Activated gamma-delta T cell treated with Interleukin-2 at 50 U/mL for 16 hours (primary cell): ENCODE measurements at places on chromosomes 2 and 18.

DNA sequence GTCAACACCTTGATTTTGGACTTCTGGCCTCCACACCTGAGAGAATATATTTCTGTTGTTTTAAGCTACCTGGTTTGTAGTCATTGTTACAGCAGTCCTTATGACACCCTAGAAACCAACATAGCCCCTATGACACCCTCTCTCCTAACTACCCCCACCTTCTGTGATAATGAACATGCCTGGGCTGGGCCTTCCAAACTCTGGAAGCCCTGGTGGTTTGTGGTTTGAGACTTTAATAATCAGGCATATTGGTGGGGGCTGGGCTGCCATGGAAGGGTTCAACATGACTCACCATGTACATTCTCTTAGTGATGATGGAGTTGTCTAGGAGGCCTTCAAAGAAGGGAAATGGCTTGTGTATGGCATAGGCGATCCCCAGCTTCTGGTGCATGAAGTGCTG, 3.3 kb downstream of the SP110 start:
- DNase-seq: no peak

GRCh38 chr2:69216535-69217332, 170.3 kb downstream of the GFPT1 start:
- no peak for DNase-seq

DNA sequence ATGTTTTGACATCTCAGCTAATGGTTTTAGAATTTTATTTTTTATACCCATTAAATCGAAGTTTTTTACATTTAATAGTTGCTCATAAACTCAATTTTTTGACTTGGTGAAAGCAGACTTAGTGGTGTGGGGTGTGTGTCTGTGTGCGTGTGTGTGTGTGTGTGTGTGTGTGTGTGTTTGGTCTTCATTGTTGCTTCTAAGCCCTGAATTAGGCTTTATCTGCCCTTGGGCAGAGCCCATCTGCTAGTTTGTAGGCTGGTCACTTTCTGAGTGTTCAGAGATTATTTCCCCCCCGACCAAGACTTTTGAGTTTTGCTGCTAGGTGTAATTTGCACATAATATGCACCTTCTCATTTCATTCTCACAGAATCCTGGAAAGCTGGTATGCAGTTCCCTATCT, 14.3 kb downstream of the PAX3 start:
- no peak for DNase-seq

DNA sequence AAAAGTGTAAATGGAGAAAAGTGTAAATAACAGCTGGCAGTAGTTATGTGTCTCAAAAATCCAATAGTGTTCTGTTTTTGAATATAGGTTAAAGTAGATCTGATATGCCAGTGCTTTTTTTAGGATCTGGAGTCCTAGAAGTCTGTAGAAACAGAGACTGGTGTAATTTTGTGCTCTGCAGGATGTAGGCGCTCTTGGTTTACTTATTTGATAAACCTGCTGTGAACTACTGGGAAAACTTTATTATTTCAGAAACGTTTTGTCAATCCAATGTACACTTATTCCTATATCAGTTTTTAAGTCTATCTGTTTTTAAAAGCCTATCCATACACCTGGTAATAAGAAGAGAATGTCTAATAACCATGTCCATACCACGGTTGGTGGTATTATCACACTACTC, 530.8 kb upstream of the ZNF804A start:
- DNase-seq: no peak

GRCh38 chr2:230798769-230799399, 65.9 kb upstream of the ITM2C start:
- DNase-seq: peak; percentile 50

DNA sequence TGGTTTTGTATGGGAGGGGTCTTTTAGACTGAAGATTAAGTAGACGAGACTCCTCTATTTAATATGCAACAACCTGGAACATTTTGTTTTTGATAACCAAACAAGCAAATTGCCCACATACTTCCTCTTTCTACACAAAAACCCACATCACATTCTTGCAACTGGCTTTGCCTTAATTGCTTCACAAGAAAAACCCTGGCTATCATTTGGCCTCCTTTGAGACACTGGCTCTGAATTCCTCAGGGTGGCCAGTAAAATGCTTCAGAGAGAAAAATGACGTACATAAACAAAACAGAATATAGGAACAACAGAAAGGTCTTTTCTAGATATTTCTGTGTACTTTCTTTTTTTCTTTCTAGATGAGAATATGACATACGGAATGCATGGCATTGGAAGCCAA, 103.0 kb downstream of the TRIB2 start:
- no peak for DNase-seq

- no peak for DNase-seq
Observed at GRCh38 chr2:73266061-73266901, 18.0 kb downstream of the FBXO41 start.

DNA sequence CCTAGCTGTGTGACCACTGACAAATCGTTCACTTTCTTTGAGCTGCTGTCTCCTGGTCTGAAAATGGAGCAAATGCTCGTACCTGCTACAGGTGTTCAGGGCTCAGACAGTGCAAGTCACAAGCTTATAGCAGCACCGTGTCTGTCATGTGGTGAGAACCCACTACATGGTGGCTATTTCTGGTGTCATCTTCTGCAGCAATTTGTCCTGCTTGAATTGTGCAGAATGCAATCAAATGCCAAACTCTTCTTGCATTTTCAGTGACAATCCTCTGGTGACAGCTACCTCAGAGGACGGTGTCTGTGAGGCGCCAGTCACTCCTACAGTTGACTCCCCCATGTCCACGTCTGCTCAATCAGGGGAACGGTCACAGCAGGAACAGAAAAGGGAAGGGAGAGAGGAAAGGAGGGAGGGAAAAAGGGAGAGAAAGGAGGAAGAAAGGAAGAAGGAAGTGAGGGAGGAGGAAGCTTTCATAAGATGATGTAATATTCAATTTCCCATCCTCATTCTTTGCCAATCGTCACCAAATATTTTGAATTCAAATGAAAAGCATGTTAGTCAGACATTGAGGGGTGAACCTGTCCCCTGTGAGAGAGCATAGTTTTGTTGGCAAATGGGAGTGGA, 122.2 kb downstream of the BCL2 start:
- no peak for DNase-seq

DNA sequence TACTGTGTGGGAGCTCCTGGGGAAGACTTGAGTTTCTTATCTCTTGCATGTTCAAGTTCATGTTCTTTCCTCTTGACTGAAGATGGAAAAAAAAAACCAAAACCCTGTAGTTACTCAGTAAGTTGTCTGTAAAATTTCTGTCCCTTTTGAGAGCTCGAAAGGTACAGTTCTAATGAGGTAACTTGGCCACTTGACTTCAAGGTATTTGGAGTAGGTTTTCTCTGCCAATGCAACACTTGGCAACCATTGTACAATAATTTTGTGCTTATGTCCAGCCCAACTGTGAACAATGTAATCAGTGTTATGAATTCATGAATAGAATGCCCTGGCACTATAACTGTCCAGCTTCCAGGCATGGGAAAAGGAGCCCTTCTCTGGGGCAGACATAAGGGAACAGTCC, 111.0 kb downstream of the LIPG start:
- DNase-seq: no peak

DNA sequence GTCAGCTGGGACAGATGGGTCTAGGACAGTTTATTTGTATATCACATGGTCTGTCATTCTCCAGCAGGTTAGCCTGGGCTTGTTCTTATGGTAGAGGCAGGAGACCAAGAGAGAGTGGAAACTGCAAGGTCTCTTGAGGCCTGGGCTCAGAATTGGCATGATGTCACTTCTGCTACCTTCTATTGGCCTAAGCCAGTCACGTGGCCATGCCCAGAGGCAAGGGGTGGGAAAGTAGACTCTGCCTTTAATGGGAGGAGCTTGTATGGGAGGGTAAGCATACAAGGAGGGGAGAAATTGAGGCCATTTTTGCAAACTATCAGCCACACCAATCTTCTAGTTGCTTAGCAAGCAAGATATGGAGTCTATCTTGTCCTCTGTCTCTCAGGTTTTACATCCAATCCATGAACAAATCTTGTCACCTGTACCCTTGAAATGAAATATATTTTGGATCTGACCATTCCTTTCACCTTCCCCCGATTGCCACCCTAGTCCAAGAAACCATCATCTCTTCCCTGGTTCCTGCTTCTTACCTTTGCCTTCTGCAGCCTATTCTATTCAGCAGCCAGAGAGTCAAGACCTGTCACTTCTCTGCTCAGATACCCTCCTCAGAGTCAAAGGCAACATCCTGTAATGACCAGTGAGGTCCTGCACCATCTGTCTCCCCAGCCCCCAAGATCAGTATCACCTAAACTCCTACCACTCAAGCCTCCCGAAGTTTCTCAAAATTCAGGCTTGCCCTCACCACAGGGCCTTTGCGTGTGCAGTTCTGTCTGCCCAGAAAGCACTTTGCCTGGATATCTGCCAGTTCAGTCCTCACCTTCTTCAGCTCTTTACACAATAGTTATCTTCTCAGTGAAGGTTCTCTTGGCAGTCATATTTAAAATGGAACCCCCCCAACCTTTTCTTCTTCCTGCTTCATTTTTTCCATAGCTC, 240.0 kb downstream of the LOXHD1 start:
- no peak for DNase-seq

- DNase-seq: no peak
Observed at GRCh38 chr2:136219963-136220362, 102.0 kb upstream of the CXCR4 start.

GRCh38 chr2:238475566-238475965, 48.8 kb downstream of the ASB1 start:
- DNase-seq: no peak

- no peak for DNase-seq
Observed at GRCh38 chr2:81876624-81877023, 1572.1 kb upstream of the LRRTM1 start.

GRCh38 chr2:239315308-239315707, 85.5 kb downstream of the HDAC4 start:
- no peak for DNase-seq

GRCh38 chr2:147182260-147182659, 662.6 kb upstream of the ACVR2A start:
- DNase-seq: no peak

GRCh38 chr2:45888641-45889040, 237.2 kb downstream of the PRKCE start:
- no peak for DNase-seq

DNA sequence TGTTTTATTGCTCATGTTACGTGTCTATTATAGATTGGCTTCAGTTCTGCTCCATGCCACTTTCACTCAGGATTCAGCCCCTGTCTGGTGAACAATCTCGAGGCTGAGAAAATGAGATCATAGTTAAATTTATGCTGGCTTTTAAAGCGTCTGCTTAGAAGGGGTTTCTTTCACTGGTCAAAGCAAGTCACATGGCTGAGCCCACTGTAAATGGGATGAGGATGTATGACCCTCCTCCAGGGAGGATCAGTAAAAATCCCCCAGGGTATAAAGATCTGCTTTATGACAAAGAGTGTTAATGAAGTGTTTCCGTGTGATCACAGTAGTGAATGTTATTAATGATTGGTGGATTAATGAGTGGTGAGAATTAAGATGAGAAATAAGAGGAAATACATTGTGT, 6.2 kb upstream of the PLCL1 start:
- DNase-seq: no peak

GRCh38 chr2:45460825-45461224, 150.2 kb downstream of the SRBD1 start:
- no peak for DNase-seq

- DNase-seq: no peak
Observed at GRCh38 chr2:74149570-74150319, 2.0 kb upstream of the BOLA3 start.

DNA sequence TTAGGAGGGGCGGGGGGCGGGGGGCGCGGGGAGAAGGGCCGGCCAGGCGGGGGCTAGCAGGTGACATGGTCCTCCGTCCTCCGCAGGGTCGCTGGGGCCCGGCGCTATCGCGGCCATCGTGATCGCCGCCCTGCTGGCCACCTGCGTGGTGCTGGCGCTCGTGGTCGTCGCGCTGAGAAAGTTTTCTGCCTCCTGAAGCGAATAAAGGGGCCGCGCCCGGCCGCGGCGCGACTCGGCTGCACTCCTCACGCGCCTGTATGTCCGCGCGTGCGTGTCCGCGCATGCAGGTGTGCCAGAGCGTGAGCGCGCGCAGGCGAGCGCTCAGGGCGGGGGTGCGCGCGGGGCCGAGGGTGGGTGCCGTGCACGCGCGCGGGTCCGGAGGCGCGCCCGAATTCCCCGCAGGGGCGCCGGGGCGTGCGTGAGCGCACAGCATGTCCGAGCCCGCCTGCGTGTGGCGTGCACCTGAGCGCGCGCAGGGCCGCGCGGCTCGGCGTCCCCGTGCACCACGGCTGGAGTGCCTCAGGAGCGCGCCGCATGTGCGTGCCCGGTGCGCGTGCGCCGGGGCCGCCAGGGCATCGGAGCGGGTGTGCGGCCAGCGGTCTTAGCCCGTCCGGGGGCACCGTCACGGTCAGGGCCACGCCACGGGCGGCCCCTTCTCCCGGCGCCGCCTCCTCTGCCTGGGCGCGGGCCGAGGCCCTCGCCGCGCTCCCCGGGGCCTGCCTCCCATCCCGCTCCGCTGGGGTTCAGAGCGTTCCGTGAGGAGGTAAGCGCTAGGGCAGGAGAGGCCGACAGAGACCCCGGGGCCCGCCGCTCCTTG, 6.3 kb downstream of the SNORC start:
- no peak for DNase-seq

GRCh38 chr2:221610255-221610654, 38.2 kb upstream of the EPHA4 start:
- no peak for DNase-seq

GRCh38 chr18:62080172-62080900, 106.5 kb downstream of the PIGN start:
- DNase-seq: no peak

DNA sequence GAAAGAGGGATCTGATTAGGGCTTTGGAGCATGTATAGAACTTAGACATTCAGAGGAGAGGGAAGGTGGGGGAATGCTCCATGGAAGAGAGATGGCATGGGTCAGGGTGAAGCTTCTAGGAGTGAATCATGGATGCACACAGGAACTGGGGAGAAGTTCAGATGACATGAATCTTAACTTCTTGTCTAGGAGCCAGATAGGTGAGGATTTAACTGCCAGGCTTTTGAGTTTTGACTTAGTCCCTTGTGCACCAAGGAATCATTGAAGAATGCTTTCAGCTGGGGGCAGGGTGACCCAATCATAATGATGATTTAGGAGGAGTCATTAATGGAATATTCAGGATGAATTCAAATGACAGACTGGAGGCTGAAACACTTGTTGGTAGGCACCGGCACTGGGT, 48.7 kb downstream of the ACYP2 start:
- DNase-seq: no peak

- DNase-seq: no peak
Observed at GRCh38 chr2:7007846-7008741, 90.9 kb downstream of the RNF144A start.
